ENCODE measurements at places on chromosomes 2 and 18.
A peak's percentile ranks its signal among the peaks of the same experiment; 100 is the strongest.

DNA sequence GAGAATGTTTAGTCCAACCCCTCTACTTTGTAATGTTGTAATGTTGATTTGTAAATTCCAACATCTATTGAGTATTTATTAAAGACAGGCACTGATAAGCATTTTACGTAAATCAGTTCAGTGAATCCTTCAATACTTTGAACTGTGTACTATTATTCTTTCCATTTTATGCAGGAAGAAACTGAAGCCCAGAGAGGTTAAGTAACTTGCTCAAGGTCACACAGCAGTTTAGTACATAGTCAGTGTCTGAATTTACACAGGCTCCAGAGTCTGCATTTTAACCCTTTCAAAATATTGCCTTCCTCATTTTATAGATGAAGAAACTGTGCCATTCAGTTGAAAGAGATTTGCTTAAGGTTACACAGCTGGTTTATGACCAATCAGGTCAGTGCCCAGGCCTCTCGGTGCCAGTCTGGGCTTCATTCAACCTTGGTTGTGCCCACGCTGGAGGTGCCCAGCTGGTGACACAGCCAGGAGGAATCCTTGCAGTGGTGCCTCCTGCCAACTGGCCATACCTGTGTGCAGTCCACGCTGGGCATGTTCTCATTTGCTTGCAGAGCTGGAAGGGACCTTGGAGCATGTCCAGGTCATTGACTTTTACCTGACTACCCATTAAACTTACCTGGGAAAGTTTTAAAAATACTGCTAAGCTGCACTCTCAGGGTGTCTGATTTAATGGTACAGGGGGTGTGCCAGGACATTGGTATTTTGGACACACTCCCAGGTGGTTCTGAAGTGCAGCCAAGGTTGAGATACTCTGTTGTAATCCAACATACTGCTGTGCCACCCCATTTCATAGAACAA, 74.3 kb upstream of the CYRIA start:
- DNase-seq: no peak

GRCh38 chr18:55967019-55967418, 379.0 kb upstream of the TCF4 start:
- no peak for DNase-seq

GRCh38 chr2:165864296-165864695, 70.2 kb upstream of the GALNT3 start:
- no peak for DNase-seq

DNA sequence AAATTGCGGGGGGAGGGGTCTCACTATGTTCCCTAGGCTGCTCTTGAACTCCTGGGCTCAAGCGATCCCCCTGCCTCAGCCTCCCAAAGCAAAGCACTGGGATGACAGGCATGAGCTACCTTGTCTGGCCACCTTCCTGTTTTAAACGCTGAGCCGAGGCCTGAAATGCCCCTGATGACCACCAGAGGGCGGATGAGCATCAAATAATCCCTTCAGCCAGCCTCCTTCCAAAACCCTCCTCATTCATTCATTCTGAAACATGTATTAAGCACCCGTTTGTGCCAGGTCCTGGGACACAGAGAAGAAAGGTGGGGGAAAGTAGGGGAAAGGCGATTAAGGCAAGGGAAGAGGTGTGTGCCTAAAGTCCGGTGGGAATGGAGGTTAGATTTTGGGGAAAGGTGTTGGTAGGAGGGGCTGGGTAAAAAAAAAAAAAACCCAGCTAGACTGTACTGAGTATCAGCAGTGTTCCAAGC, 30.7 kb upstream of the PTMA start:
- DNase-seq: peak; percentile 91

- DNase-seq: peak; percentile 84
These were observed 65.8 kb downstream of the RBMS1 start for GRCh38 chr2:160427629-160428404.

- no peak for DNase-seq
These were observed 5.0 kb upstream of the DNPEP start for GRCh38 chr2:219392754-219393153.

GRCh38 chr2:176104316-176105077, 2.6 kb upstream of the HOXD11 start:
- DNase-seq: peak; percentile 77

- DNase-seq: no peak
These were observed 369.6 kb downstream of the PID1 start for GRCh38 chr2:228901531-228901930.

DNA sequence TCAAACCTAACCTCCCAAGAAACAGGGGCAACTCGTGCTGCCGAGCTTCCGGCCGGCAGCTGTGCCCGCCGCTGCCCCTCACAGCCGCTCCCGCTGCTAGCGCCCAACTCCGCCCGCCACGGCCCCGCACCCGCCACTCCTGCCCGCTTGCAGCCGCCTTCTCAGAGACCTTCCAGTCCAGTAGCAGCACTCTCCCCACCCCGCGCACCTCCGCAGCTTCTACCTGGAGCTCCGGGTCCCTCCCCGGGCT, 722 bp upstream of the C2orf15 start:
- DNase-seq: no peak

- no peak for DNase-seq
These were observed 32.1 kb upstream of the NCKAP5 start for GRCh38 chr2:133600266-133600928.

GRCh38 chr2:113157118-113157896, 16.5 kb upstream of the PSD4 start:
- peak; percentile 79 for DNase-seq

DNA sequence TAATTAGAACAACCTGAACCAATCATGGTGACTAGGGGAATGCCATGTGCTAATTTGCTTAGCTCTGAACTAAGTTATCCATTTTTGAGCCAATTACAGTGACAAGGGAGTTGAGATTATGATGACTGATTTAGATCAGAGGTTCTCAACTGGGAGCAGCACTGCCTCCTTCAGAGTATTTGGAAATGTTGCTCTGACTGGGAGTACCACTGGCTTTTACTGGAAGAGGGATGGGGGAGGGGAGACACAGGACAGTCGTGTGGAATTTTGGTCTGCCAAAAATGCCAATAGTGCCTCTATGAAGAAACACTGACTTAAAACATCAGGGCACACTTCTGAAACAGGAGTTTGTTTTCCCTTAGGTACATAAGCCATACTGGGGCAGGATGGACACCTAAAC, 48.1 kb upstream of the VPS54 start:
- no peak for DNase-seq

- DNase-seq: no peak
These were observed 42.8 kb upstream of the COL3A1 start for GRCh38 chr2:188931361-188931760.

GRCh38 chr2:47075361-47076125, 79.6 kb downstream of the STPG4 start:
- DNase-seq: no peak

- no peak for DNase-seq
These were observed 32.7 kb downstream of the CELF4 start for GRCh38 chr18:37532917-37533316.

DNA sequence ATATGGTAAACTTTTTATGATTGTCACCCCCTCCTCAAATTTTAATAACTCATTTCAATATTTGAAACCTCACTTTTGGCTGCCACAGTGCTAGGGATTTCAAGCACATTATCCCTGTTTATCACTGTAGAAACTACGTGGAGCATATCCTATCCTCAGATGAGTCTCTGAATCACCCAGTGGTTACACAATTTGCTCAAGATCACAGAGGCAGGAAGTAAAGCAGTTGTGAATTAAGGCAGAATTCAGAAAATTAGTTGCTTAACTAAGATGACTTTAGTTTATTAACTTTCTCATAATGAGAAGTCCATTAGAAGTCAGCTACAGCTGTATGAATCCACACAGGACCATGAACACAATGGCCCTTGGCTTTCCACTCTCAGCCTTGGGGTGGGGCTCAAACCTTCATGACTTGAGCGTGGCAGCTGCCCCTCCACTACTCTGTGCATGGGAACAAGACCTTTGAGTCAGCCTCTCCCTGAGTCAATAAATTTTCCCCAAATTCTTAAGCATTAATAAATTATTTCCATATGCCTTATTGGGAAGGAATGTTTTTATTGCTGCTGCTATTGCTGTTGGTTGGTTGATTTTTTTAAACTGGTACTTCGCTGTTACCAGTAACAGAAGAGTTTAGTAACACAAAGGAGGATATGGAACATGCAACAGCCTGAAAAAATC, 369.0 kb downstream of the CBLN2 start:
- DNase-seq: no peak

GRCh38 chr18:8808001-8808400, 102.6 kb downstream of the MTCL1 start:
- DNase-seq: no peak

DNA sequence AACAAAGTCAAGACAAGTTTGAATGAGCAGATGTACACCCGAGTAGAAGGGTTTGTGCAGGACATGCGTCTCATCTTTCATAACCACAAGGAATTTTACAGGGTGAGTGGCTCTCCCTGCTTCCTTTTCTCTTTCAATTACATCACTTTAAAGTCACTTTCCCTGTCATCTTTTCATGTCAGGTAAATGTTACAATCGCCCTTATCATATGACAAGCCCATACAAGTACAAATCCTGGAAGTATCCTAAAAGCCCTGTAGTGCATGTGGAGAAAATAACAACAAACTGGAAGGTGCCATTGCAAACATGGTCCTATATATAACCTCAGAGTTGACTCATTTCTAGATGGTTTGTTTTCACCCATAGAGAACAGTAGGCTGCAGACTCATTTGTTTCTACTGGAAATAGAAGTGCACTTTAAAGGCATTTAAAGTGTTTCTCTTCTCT, 126.0 kb downstream of the SP100 start:
- no peak for DNase-seq

Measured in NB4 (cell line).